ENCODE measurements at places on chromosomes 11 and 22.

GRCh38 chr11:70509476-70509875, 111.1 kb downstream of the CTTN start:
- DNase-seq, result no peak

- DNase-seq, result no peak
These were observed 33.2 kb upstream of the CCDC89 start for GRCh38 chr11:85718991-85719807.

DNA sequence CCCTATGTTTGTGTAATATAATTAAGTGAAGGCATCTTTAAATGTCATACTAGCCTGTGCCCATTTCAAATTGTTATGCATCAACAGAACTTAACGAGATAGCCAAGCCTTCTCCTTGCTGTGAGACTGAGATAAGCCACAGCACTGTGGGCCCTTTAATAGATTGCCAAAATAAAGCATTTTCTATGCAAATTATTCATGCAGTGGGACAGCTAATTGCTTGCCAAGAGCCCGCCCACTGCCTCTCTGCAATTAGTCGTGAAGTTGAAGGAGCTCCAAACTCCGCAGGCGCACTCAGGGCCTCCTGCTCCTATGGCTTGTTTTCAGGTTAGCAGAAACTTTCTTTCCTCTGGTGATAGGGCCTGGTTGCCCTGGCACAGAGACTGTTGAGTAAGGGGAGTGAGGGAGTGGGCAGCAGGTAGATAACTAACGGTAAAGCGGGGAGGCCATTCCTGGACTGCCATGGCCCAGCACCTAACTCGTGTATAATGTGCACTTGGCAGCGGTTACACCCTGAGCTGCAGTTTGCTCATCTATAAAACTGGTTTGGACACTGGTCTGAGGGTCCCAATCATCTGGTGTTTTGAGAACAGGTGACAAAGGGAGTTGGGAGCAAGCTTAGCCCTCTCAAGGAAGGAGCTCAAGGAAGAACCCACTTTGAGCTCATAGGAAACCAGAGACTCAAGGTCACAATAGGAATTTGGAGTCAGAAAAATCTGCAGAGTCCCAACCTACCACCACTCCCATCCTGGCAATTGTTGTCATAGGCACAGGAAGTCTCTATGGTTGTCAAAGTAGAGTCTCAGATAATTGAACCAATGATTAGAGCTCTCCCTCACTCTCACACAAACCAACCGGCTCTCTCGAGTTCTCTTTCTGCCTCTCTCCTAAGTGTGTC, 33.9 kb upstream of the RIC3 start:
- DNase-seq, result no peak

- DNase-seq, result no peak
These were observed 18.7 kb downstream of the GAS2 start for GRCh38 chr11:22685111-22685510.

- no peak for DNase-seq
These were observed 127.0 kb downstream of the MRTFA start for GRCh38 chr22:40509401-40510134.

GRCh38 chr22:17410576-17410975, 41.3 kb downstream of the CECR2 start:
- DNase-seq, result no peak

- DNase-seq, result no peak
These were observed 266.5 kb upstream of the MTNR1B start for GRCh38 chr11:92702805-92703448.

DNA sequence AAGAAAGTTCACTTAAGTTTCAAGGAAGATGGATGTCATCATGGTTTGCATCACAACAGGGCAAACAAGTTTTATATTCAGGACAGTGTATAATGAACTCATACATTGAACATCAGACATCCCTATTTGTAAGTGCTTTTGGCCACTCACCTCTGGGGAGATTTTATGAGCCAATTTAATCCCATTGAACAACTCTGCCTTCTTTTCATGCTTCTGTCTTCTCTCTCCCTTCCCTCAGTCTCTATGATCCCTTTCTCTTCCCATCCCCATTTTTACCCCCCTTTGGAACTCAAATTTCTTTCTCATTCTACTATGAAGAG, 234.3 kb upstream of the POU2AF2 start:
- no peak for DNase-seq
